ENCODE measurements at places on chromosomes 3 and 15.

DNA sequence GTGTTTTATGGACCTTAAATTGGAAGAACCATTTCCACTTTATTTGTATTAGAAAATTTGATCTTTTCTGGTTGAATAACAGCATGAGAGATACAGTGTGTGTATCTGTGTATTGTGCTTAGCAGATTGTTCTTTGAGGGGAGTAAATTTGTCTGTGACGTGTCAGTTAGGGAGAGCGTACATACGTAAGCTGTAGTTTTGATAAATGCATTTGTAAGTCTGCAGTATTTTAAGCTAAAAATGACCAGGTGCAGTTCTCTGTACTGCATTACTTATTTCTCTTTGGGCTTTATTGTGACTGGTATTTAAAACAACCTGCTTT lies 264.8 kb downstream of the ROBO2 start:
- DNase-seq: no peak
- no peaks in the 10 kb centered on the region for H3K36me3 ChIP-seq
- H3K4me3 ChIP-seq: no peak overlapping the region
- no peaks in the 10 kb centered on the region for H3K27me3 ChIP-seq

DNA sequence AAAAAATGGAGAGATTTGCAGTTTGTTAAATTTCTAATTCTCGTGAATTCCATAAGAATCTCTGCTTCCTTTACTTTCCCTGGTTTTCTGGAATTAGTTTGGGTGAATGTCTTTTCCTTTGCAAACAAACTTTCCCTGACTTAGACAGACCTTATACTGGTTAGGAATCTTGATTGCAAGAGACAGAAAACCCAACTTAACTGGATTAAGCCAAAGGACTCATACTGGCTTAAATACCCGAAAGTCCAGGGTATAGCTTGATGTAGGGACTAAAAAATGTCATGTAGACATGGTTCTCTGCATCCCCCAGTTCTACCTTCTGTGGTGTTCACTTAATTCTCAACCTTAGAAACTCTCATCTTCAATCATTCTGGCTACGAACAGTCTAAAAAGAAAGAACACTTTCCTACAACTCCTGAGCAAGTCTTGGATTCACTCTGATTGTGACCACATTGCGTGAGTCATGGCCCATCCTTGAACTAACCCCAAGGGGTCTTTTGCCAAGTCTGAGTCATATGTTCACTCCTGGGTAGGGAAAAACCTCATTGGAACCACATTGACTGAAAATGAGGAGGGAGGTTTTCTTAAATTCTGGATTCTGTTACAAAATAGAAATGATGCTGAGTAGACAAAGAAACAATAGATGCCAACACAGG lies 136.0 kb upstream of the DAZL start:
- no peak overlapping the region for H3K4me3 ChIP-seq
- H3K4me1 ChIP-seq: no peaks in the 10 kb centered on the region
- H3K27ac ChIP-seq: no peak overlapping the region
- no peaks in the 10 kb centered on the region for H3K36me3 ChIP-seq

DNA sequence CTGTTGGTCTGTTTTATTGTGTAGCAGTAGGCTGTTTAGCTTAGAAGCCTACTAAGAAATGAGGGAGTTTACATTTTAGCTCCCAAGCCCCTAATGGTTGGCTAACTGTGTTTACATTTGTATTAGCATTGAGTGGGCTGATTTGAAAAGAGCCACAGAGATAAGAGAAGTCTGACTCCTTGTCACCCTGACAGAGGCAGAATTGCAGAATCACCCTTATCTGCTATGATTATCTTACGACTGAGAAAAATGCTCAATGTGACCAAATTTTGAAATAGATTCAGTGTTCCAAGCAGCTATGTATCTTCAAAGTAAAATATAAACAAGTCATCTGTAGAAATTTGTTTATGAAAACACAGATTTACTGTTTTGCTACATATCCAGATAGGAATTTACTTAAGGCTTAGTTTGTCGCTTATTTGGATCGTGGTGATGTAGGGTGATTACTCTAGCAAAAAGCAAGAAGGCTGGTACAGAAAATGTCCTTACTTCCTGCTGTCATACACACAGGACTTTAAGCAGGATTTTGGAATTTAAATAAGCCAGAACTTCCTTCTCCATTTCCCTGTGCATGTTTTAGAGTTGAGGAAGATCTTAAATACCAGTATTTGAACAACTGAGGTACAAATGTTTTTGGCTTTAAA lies 19.0 kb downstream of the SEMA6D start:
- no peak overlapping the region for H3K4me3 ChIP-seq
- no peaks in the 10 kb centered on the region for H3K36me3 ChIP-seq
- H3K4me1 ChIP-seq: no peaks in the 10 kb centered on the region

DNA sequence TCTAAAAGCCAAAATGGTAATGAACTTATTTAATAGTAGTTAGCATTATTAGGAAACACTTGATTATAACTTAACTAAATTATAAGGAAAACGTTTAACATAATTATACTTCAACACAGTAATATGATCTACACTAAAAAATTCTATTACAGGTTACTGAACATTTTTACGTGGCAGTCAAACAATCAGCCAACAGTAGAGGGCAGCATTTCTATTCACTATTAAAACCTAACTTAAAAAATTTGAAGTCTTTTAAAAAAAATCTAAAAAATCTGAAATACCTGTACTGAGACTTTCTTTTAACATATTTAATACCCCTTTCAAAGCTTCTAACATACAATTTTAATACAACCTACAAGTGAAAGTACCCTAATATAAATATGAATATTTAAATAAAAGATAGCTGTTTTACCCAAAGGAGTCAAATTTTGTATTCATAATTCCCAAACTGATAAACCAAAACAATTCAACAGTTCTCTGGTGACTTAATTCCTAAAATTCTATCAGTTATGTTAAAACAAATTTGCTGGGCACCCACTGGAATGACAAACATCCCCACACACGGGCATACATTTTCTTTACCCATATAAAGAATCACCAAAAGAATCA lies 41.5 kb downstream of the DLG1 start:
- no peaks in the 10 kb centered on the region for H3K27me3 ChIP-seq
- DNase-seq: no peak
- no peaks in the 10 kb centered on the region for H3K4me1 ChIP-seq

- no peak overlapping the region for H3K4me3 ChIP-seq
- H3K27ac ChIP-seq: no peak overlapping the region
- no peaks in the 10 kb centered on the region for H3K27me3 ChIP-seq
Measured at GRCh38 chr15:22810033-22810852, 23.8 kb downstream of the NIPA1 start.

DNA sequence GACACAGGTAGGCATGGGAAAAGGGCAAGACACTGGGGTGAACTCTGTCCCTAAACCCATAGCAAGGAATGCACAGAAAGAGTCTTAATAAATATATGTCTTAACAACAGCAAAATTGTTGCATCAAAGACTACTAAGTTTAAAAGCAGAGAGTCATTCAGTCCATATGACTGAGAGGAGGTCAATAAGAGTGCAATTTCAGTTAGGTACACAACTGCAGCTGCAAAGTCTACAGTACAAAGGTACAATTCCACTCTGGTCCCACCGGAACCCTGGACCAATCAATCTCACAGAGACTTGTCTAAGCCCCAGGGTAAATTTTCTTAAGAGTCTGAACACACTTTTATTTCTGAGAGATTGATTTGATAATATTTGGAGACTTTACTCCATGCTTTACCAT lies 6.9 kb downstream of the CP start:
- H3K27me3 ChIP-seq: no peaks in the 10 kb centered on the region
- H3K27ac ChIP-seq: no peak overlapping the region
- no peaks in the 10 kb centered on the region for H3K36me3 ChIP-seq
- DNase-seq: no peak

DNA sequence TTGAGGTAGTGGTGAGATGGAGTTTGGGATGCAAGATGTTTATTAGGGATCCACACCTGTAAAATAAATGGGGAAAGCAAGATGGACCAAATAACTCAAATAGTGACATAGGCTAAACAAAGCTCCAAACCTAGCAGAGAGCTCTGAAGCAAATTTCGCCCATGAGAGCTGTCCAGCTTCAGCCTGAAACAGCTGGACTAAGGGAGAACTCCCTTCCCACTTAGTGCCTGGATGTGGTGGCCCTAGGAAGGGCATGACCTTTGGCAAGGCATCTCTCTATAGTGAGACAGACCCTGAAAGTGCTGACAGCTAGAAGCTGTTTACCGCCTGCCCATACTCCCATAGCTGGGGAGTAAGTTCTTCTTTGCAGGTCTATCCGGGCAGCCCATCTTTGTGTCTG lies 48.1 kb downstream of the COL6A5 start:
- H3K27me3 ChIP-seq: no peaks in the 10 kb centered on the region
- no peak overlapping the region for H3K4me3 ChIP-seq
- no peak for DNase-seq
- H3K27ac ChIP-seq: no peak overlapping the region
- H3K4me1 ChIP-seq: no peaks in the 10 kb centered on the region

GRCh38 chr3:71075494-71075893 lies 508.0 kb downstream of the FOXP1 start:
- peaks cover 24% of the 10 kb centered on the region for H3K4me1 ChIP-seq
- no peak overlapping the region for H3K4me3 ChIP-seq
- H3K27me3 ChIP-seq: no peaks in the 10 kb centered on the region
- no peaks in the 10 kb centered on the region for H3K36me3 ChIP-seq

DNA sequence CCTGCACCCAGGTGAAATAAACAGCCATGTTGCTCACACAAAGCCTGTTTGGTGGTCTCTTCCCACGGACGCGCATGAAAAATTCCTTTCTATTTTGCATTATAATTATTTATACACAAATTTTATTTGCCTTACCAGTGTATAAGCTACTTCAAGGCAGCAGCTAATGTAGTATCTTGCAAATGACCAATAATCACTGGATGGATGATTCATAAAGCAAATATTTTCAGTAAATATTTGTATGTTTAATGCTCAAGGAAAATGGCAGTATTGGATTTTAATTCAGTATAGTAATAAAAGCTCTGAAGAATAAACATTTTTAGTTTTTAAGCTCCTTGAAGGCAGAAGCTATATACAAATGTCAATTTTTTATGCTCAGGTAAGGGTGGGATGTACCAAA lies 158.7 kb upstream of the NANOGP8 start:
- no peak overlapping the region for H3K4me3 ChIP-seq
- no peak for DNase-seq
- no peaks in the 10 kb centered on the region for H3K27me3 ChIP-seq
- no peak overlapping the region for H3K27ac ChIP-seq
- no peaks in the 10 kb centered on the region for H3K36me3 ChIP-seq
- H3K4me1 ChIP-seq: no peaks in the 10 kb centered on the region

DNA sequence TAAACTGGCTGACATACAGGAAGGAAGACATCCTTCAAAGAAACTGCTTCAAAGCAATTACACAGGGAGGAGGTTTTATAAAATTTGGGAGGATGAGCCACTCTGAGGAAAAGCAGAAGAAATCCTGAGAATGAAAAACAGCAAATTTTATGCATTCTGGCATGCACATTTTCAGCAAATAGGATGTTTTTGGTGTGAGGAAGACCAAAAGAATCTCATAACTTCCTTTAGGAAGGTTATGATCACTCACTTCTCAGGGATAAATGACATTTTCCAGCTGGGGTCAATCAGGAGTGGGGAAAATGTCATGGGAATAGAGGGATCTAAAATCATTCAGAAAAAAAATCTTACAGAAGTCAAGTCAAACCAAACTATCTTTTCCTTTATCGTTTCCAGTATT lies 371.7 kb upstream of the CNTN6 start:
- H3K4me1 ChIP-seq: no peaks in the 10 kb centered on the region
- H3K27me3 ChIP-seq: no peaks in the 10 kb centered on the region
- no peak overlapping the region for H3K4me3 ChIP-seq
- no peak overlapping the region for H3K27ac ChIP-seq
- DNase-seq: no peak

GRCh38 chr15:54990793-54991192 lies 205.9 kb downstream of the RSL24D1 start:
- H3K4me3 ChIP-seq: no peak overlapping the region
- no peak overlapping the region for H3K27ac ChIP-seq
- DNase-seq: no peak
- H3K27me3 ChIP-seq: no peaks in the 10 kb centered on the region
- no peaks in the 10 kb centered on the region for H3K4me1 ChIP-seq

- DNase-seq: no peak
- no peak overlapping the region for H3K27ac ChIP-seq
- H3K36me3 ChIP-seq: no peaks in the 10 kb centered on the region
- no peak overlapping the region for H3K4me3 ChIP-seq
Measured at GRCh38 chr3:152428577-152428976, 159.8 kb downstream of the MBNL1 start.

DNA sequence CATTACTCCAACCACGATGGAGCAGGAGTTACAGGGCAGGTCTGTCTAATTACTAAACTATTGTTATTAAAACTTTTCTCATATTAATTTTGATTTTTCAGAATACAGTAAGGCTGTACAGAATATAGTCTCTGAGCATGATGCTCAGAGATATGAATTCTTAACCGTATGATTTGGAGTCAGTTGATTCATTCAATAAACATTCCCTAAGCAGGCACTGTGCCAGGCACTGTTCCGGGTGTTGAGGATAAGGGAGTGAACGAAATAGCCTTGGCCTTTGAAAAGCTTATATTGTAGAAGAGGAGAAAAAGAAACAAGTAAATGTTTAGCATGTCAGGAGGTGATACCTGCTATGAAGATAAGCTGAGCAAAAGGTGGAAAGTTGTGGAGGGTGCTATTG lies 187.3 kb downstream of the KCNAB1 start:
- no peak for DNase-seq
- H3K27ac ChIP-seq: no peak overlapping the region
- H3K27me3 ChIP-seq: no peaks in the 10 kb centered on the region
- H3K4me1 ChIP-seq: no peaks in the 10 kb centered on the region

- H3K4me3 ChIP-seq: no peak overlapping the region
- H3K27me3 ChIP-seq: no peaks in the 10 kb centered on the region
- peaks cover 13% of the 10 kb centered on the region for H3K4me1 ChIP-seq
- DNase-seq: no peak
- peaks cover 15% of the 10 kb centered on the region for H3K36me3 ChIP-seq
Measured at GRCh38 chr3:133931084-133931483, 35.4 kb upstream of the RAB6B start.

DNA sequence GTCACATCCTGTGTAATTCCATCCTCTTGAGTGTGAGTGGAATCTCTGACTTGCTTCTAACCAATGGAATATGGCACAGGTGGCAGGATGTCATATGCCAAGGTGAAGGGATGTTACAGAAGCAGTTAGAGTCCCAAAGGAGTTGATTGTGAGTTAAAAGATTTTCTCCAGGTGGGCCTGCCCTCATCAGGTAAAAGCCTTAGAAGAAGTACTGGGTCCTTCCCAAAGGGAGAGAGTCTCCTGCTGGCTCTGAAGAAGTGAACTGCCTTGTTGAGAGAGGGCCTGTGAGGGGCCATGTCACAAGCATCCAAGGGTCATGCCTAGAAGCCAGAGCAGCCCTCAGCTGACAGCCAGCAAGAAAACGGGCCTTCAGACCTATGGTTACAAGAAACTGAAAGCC lies 13.1 kb downstream of the CMTM7 start:
- no peak for DNase-seq
- no peak overlapping the region for H3K27ac ChIP-seq
- no peak overlapping the region for H3K4me3 ChIP-seq
- H3K27me3 ChIP-seq: no peaks in the 10 kb centered on the region
